ENCODE measurements at places on chromosomes 12 and 14. TPM values are rescaled to one million over a fixed set of nuclear protein-coding genes. Genes with fewer than 3 reads are reported as not detected.

GRCh38 chr14:61598980-61599379 lies 96.3 kb upstream of the HIF1A start:
- DNase-seq = no peak

DNA sequence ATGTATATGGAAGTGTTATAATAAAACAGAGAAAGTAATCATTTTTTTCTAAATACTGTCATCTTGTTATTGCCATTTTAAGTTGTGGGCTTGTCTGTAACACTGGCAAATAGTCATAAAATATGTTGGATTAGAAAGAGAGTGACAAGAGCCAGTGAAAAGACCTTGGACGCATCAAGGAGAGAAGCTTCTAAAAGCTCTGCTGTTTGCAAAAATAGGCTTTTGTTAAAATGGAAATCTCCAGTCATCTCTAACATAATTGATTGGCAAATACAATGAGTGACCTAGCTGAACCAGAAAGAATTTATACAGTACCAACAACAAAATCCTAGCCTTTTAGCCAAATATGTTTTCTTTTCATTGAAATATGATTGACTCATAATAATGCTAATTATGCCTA lies 245.8 kb upstream of the RMST start:
- no peak for DNase-seq

GRCh38 chr12:30996255-30996654 lies 69.7 kb downstream of the TSPAN11 start:
- no peak for DNase-seq

PPP1R1A gene
- polyA plus RNA-seq = 46.6 TPM

SETD1B gene
- 11.9 TPM for polyA plus RNA-seq

TMEM132D gene
- not detected for polyA plus RNA-seq

Data from heart right ventricle (tissue), 16 donors.